ENCODE measurements at places on chromosomes 3 and 15. TPM values are rescaled to one million over a fixed set of nuclear protein-coding genes. Genes with fewer than 3 reads are reported as not detected.

Gene ATP8B4
- 0.99 TPM for total RNA-seq

Gene TEX264
- 38.7 TPM for total RNA-seq

- no peak for DNase-seq
Measured at GRCh38 chr15:77717333-77717990, 84.8 kb upstream of the LINGO1 start.

DNA sequence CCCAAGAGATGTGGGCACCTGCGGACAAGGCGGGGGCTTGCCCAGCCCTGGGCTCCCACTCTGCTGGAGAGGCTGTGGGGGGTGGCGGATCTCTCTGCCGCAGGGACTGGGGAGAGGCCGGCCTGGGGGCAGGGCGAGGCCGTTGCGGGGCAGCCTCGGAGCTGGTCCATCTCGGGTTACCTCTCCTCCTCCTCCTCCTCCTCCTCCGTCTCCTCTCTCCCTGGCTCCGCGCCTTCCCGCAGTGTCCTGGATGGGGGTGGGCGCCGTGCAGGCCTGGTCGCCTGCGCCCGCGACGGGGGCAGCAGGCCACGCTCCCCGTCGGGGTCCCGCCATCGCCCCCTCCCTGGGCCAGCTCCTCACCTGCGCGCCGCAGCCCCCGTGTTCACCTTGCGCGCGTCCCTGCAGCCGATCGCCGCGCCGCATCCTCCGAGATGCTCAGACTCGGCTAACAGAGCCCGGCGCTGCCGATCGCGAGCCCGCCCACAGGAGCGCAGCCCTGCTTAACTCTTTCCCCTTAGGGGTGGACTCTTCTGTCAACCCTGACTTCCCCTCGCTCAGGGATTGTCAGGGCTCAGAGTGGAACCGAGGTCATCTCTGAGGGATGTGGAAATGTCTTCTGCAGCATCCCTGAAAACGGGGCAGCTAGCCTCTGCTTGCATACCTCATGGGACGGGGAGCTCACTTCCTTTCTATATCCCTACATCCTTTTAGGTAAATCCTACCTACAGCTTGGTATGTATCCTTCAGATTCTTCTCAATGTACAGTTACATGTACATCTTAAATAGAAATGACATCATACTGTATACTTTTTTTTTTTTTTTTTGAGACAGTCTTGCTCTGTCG lies at the start of gene PRRT3:
PRRT3 (minus strand) TSS at position 447 of the 844 bp plus-strand sequence. CDS start 2,293 bp downstream, outside the sequence.
- peak; percentile 27 for DNase-seq

DNA sequence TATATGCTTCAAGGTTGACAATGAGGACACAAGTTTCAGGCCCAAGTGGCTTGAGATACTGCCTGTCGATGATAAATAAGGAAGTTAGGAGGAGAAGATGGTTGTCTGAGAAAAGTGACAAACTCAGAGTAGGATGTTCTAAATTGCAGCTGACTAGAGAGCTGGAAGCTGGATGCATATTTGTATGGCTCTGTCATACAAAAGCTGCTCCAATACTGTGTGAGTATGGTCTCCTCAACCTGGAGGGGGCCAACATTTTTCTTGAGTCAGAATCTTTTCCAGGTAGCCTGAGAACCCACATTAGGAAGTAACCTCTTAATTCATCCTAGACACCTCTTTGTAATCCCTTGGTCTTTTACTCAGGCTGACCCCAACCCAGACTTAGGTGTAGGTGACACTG lies 28.4 kb upstream of the TPRG1 start:
- no peak for DNase-seq

GRCh38 chr3:51297333-51297732 lies 87.8 kb upstream of the MANF start:
- DNase-seq = no peak

GRCh38 chr3:151276038-151276686 lies 2.2 kb downstream of the P2RY14 start:
- no peak for DNase-seq
